ENCODE measurements at places on chromosomes 2 and 18. TPM values are rescaled to one million over a fixed set of nuclear protein-coding genes. Genes with fewer than 3 reads are reported as not detected.

GRCh38 chr2:159807183-159808031 lies 9.4 kb upstream of the CD302 start:
- DNase-seq, result no peak

DNA sequence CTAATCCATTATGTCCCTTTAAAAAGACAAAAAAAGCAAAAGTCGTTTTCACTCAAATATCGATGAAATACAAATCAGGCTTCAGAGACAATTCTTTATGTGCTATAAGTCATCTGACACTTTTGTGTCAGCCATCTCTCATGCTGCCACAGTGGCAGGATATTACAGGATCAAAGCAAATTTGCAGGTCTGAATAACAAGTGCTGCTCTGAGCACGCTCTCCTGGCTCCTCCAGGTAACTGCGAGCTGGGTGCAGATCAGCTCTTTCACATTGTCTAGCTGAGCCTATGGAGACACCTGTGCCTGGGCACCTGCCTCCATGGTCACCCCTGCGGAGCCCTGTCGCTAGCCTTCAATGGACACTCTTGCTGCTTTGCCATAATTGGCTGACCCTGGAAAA lies 250.2 kb upstream of the RAB12 start:
- DNase-seq, result no peak

The CAD gene
- 45.4 TPM for total RNA-seq

The INHA gene
- total RNA-seq, result 0.34 TPM

GRCh38 chr2:72544554-72544953 lies 281.3 kb downstream of the EXOC6B start:
- no peak for DNase-seq

All from suprapubic skin (tissue), 4 donors.